ENCODE measurements at places on chromosomes 7 and 10.

DNA sequence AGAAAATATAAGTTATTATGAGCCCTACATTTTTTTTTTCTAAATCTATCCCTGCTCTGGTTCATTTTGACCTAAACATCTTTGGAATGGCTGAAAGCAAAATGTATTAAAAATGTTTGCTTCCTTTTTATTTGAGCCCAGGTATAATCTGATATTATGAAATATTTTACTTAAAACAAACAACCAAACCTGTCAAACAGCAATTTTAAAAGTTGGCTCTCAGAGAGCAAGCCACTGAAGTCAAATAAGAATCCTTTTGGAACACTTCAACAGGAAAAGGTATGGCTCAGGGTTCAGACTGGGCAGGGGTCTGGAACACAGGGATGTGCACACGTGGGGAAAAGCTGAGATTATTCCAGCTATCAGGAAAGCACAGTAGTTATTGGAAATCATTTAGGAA, 782.9 kb downstream of the CCSER2 start:
- no peak for DNase-seq

- DNase-seq = no peak
Observed at GRCh38 chr7:14542624-14543023, 359.9 kb downstream of the DGKB start.

DNA sequence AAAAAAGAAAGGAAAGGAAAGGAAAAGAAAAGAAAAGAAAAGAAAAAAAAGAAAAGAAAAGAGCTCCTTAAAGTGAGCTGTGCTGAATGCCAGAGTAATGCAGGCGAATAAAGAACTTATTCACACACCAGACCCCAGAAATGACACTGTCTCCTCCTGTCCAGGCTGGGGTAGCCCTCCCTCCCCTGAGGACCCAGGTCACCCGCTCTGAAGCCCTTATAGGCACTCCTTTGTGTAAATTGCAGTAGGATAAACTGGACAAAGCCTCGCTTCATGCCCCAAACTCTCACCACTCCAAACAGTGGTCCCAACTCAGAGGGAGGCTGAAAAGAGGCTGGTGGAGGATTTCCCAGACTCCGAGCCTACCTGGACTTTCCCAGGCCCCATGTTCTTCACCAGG, 46.3 kb downstream of the PKD1L1 start:
- DNase-seq = no peak

DNA sequence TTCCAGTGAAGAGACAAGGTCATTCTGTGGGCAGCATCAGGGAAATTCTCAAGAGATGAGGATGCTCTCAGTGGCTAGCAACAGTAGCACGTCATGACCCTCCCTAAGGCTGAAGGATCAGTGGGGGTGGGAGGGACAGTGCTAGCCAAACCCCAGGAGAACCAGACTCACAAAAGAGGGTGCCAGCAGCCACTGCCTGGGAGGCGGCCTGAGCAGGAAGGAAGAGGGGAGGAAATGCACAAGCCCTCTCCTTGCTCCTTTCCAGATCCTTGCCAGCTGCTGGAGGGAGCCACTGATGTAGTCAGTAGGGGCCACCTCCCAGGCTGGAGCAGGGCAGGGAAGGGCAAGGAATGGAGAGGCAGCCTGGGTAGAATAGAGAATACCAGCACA, 302.7 kb downstream of the RPS24 start:
- DNase-seq = no peak

- no peak for DNase-seq
Observed at GRCh38 chr10:132667342-132668047, 118.5 kb downstream of the NKX6-2 start.
